ENCODE measurements at places on chromosomes 16 and 17. TPM values are rescaled to one million over a fixed set of nuclear protein-coding genes. Genes with fewer than 3 reads are reported as not detected.

GRCh38 chr17:66582373-66583111 is 252.4 kb upstream of the CACNG5 start:
- DNase-seq = no peak

GRCh38 chr17:45284176-45285140 is 22.6 kb upstream of the SPATA32 start:
- no peak for DNase-seq

DNA sequence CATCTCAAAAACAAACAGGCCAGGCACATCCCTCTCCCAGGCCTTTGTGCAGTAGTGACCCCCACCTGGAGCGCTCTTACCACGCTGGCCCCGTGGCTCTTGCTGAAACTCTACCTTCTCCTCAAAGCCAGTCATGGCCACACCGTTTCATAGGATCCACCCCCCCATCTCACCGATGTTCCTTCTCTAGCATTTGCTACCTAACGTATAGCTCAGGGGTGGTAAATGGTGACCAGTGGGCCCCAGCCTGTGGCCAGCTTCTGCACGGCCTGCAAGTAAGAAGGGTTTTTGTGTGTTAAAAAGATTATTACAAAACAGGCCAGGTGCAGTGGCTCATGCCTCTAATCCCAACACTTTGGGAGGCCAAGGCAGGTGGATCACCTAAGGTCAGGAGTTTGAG is 43.8 kb downstream of the RMI2 start:
- no peak for DNase-seq

- DNase-seq = no peak
Measured at GRCh38 chr17:78174870-78175642, 6.7 kb downstream of the SYNGR2 start.

DNA sequence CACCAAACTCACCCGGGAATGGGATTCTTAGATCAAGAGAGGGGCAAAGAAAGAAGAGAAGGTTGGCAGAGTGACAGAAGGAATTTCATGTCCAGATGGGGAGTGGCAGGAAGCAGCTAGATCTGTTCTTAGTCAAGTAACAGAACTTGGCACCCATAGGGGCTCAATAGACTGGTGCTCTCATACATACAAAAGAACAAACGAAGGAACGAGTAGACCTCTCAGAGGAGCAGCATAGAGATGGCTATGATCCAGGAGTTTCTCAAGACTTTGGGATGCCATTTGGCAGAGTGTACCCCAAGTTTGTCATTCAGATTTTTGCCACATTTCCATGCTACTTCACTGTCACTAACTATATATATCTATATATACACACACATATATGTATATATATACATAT is 47.9 kb downstream of the GINS3 start:
- no peak for DNase-seq

DNA sequence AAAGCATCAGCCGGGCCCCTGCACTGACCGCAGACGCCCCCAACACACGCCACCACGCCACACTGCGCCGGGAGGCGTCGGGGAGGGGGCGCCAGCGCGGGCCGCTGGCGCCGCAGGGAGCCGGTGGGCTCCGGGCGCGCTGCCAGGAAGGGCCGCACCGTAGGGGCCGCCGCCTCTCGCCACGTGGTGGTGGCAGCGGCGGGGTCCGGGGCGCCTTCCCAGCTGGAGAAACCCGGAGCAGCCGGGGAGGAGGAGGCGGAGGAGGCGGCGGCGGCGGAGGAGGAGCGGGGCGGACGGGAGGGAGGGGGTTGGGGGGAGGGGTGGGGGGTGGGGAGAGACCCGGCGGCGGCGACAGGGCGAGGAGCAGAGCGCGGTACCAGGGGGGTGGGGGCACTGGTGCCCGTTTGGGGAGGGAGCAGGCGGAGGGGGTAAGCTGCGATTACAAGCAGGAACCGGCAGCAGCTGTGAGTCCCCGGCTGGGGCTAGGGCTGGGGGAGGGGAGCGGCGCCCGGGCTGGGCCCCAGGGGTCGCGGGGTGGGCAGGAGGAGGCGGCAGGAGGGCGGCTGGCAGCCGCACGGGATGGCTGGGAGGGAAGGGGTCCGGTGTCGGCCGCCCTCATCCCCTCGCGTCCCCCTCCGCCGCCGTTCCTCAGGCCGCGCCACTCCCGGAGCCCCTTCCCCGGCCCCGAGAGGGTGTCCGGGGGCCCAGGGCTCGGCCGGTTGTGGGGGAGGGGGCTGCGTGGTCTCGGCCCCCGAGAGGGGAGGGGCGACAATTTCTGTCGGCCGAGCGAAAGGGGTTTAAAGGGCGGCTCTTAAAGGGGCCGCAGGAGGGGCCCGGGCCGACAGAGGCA is at the start of gene TBKBP1:
Gene TBKBP1 (plus strand): TSS at position 431 of the 850 bp plus-strand sequence. CDS start 1,952 bp downstream, outside the sequence.
- peak; percentile 84 for DNase-seq

GRCh38 chr17:81537343-81537855 is 9.2 kb downstream of the FSCN2 start:
- DNase-seq = peak; percentile 75

DNA sequence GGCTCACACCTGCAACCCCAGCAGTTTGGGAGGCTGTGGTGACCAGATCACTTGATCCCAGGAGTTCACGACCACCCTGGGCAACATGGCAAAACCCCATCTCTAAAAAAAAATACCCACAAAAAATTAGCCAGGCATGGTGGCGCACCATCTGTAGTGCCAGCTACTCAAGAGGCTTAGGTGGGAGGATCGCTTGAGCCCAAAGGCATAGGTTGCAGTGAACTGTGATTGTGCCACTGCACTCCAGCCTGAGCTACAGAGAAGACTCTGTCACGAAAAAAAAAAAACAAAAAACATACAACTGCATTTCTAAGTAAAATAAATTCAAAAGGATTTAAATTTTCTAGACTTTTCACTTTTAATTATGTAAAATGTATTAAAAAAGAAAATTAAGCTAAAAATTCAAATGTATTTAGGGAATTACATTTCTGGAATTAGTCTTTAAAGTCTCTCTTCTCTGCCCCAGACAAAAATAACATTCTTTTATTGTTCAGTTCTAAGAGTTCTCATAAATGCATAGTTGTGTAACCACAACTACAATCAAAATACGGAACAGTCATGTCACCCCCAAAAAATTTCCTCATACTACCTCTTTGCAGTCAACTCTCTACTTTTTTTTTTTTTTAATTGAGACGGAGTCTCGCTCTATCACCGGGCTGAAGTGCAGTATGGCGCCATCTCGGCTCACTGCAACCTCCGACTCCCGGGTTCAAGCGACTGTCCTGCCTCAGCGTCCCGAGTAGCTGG is 14.1 kb downstream of the FAM222B start:
- no peak for DNase-seq

DNA sequence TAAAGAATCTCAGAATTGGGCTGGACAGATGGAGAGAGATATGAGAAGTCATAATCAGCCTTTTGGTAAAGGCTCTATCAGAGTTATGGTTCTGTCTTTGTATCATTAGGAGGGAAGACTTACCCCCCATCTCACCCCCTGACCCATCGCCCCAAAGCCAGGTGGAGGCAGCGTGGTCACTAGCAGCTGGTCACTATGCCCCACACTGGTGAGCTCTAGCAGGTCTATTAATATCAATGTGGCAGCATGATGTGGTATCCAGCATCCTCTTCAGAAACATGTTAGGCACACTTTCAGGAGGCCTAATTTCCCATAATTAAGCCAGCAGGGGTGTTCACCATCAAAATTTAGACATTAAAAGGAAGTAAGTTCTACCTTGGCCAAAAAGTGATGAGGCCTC is 183.8 kb upstream of the COX10 start:
- DNase-seq = no peak

DNA sequence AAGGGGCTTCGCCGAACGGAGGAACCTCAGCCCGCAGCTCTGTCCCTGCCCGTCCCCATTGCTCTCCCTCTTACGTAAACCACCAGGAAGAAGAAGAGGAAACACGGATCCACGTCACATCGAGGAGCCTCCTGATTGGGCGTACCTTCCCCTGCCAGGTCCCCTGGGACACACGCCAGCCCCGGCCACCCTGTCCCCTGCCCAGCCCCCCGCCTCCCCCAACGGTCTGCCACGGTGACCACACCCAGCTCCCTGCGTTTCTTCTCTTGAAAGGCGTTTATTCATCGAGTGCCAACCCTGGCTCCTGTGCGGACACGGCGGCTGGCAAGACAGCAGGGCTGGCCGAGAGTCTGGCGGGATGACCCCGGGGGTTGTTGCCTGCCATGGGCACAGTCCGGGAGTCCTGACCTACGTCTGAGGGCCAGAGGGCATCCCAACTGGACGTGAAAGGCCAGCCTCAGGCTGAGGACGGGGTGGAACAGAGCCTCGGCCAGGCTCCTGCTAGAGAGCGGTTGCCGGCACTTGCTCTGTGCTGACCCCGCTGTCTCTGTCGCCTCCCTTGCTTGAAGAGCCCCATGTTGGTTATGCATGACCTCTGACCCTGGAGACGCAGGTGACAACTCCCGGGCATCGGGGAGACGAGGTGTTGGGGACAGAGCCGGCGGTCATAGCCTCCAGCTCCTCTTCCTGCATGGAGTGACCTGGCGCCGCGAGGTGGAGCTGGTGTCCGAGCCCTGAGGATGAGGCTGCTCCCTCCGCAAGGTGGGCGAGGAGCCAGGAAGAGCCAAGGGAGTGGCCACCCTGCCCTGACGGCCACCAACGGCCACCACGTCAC is 40.5 kb upstream of the ACSF3 start:
- no peak for DNase-seq

DNA sequence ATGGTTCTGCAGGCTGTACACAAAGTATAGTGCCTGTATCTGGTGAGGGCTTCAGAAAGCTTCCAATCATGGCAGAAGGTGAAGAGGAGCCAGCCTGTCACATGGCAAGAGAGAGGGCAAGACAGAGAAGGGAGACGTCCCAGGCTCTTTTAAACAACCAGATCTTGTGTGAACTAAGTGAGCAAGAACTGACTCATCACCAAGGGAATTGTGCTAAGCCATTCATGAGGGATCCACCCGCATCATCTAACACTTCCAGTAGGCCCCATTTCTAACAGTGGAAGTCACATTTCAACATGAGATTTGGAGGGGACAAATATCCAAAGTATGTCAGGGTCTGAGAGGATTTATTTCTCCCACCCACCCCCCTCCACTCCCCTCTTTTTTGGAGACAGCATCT is 56.2 kb upstream of the ELAC2 start:
- no peak for DNase-seq

DNA sequence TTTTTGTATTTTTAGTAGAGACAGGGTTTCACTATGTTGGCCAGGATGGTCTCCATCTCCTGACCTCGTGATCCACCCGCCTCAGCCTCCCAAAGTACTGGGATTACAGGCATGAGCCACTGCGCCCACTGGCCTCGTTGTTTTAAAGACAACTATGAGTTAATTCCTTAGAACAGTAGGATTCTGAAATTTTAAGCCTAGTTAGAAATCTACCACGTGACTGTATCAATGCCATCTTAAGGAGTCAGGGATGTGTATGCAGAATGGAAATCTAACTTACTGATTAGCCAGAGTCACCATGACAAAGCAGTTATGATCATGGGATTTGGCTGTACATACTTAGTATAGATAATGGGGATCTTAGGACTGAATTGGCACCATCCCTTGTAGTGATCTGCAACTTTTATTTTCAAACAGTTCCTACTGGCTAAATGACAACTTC is 2.8 kb downstream of the CEP20 start:
- DNase-seq = no peak

- no peak for DNase-seq
Measured at GRCh38 chr17:43403846-43404245, 5.1 kb downstream of the ARL4D start.

DNA sequence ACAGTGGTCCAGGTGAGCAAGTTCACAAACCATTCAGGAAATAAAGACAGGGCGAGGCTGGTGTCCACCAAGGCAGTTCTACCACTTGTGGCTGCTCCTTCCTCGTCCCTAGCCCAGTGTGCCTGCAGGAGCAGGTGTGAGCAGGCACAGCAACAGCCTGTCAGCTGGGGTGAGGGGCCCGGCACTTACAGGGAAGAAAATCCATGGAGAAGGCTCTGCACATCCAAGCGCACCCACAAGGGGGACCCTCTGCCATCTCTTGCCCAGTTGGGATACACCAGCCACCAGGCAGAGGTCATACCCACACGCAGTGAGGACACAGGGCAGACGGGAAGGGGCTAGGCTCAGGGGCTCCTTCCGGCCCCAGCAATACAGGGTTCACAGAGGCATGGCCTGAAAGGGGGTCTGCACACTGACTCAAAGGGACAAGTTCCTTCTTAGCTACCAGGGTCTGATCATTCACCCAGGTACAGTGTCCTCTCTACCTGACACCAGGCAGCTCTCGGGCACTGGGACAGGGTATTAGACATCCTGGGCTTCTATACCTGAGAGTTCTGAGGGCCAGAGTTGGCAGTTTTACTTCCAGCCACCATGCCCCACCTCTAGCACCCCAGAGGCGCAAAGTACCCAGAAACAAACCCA is 27.0 kb downstream of the CDIP1 start:
- peak; percentile 26 for DNase-seq

GRCh38 chr17:32331243-32332040 is 10.5 kb downstream of the C17orf75 start:
- DNase-seq = no peak

GRCh38 chr17:3574231-3574630 is 16.6 kb upstream of the TRPV3 start:
- no peak for DNase-seq

- DNase-seq = no peak
Measured at GRCh38 chr17:67993998-67994361, 2.3 kb downstream of the C17orf58 start.

DNA sequence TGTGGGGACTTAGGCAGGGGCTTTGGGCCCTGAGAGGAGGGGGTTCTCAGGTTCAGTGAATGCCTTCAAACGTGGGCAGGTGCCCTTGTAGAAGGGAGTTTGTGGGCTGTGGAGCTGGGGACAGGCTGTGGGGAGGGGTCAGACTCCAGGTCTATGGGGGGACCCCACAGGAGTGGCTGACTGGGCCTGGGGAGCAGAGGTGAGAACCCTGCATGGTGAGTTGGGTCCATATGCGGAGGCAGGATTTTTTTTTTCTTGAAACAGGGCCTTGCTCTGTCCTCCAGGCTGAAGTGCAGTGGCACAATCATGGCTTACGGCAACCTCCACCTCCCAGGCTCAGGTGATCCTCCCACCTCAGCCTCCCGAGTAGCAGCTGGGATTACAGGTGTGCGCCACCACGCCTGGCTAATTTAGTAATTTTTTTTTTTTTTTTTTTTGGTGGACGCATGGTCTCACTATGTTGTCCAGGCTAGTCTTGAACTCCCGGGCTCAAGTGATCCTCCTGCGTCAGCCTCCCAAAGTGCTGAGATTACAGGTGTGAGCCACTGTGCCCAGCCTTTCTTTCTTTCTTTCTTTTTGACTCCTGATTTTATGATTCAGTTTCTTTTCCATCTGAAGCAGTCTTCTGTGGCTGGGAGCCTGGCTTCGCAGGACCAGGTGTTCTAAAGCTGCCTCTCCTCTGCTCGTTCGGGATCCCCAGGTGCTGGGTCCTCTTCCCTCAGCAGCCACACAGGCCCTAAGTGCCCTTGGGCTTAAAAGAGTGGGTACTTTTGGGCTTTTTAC is 19.0 kb upstream of the ADCY7 start:
- DNase-seq = no peak

The NAGLU gene
- 15.6 TPM for polyA plus RNA-seq

The RECQL5 gene
- polyA plus RNA-seq = 52.3 TPM

The PPM1E gene
- polyA plus RNA-seq = 4.3 TPM

The COQ9 gene
- 108 TPM for polyA plus RNA-seq

The ARL17B gene
- polyA plus RNA-seq = 16.3 TPM

The ALG1 gene
- polyA plus RNA-seq = 24.9 TPM

The FBXL20 gene
- polyA plus RNA-seq = 15.1 TPM

The GP1BA gene
- polyA plus RNA-seq = 2.0 TPM

All from renal cortex interstitium (tissue), 15 donors.